Astrocyte (in vitro differentiated cells and primary cell): ENCODE measurements at places on chromosomes 7 and 10. TPM values are rescaled to one million over a fixed set of nuclear protein-coding genes. Genes with fewer than 3 reads are reported as not detected.

The NPTX2 gene
- 2.4 and 4.2 TPM in 2 replicates for total RNA-seq

- H3K27ac ChIP-seq, result no peak overlapping the region
- no peak overlapping the region for H3K4me3 ChIP-seq
- no peaks in the 10 kb centered on the region for H3K27me3 ChIP-seq
- no peaks in the 10 kb centered on the region for H3K36me3 ChIP-seq
- no peak for DNase-seq
Observed at GRCh38 chr7:158030071-158030470, 557.6 kb downstream of the PTPRN2 start.

The ADAMTS14 gene
- total RNA-seq, result 19.4 and 30.2 TPM in 2 replicates

- no peak overlapping the region for H3K4me3 ChIP-seq
- H3K4me1 ChIP-seq, result no peaks in the 10 kb centered on the region
- peaks cover 5% of the 10 kb centered on the region for H3K27me3 ChIP-seq
Observed at GRCh38 chr10:33746836-33747268, 412.4 kb upstream of the NRP1 start.

DNA sequence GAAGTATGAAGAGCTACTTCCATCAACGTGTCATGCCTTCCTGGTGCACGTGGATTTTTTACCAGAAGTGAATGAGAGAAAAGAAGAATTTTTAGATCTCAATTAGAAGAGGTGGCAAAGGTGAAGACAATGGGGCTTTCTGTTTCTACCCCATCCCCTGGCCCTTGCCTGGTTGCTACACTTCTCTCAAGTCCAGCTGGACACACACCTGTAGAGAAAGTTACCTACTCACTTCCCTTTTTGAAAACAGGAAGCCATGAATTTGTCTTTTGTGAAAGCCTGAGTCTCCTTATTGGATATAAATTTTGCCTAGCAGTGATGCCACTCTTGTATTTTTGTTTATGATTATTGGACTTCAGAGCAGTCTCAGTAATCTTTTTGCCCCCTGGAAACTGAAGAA, 142.9 kb upstream of the AKR1E2 start:
- no peak overlapping the region for H3K4me3 ChIP-seq
- H3K4me1 ChIP-seq, result peaks cover 30% of the 10 kb centered on the region
- no peaks in the 10 kb centered on the region for H3K36me3 ChIP-seq
- H3K27me3 ChIP-seq, result no peaks in the 10 kb centered on the region
- DNase-seq, result no peak

The TEX36 gene
- total RNA-seq, result not detected in 2 replicates

The PIK3CG gene
- 0.10 and 0.82 TPM in 2 replicates for total RNA-seq

GRCh38 chr10:12358863-12359564, 9.7 kb downstream of the CAMK1D start:
- DNase-seq, result no peak
- H3K27me3 ChIP-seq, result no peaks in the 10 kb centered on the region
- no peak overlapping the region for H3K4me3 ChIP-seq
- peaks cover 6% of the 10 kb centered on the region for H3K4me1 ChIP-seq
- H3K36me3 ChIP-seq, result no peaks in the 10 kb centered on the region

DNA sequence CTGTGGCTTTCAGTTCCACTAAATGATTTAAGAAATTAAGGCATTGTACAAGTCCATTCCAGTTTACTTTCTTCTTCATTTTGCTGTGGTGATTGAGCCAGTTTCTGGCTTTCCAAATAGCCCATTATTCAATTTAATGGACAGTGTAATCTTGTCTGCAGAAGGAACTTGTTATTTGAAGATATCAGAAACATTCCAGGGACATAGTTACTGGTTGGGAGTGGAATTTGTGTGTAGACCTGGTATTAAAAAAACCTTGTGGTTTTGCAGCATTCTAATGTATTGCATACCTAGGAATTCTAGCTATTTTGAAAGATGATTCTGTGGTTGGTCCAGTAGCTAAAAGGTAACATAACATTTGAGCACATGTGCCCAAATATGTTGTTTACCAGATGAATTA, 72.2 kb downstream of the MCU start:
- peak overlapping the region; percentile 49 for H3K27ac ChIP-seq
- DNase-seq, result peak; percentile 97
- H3K36me3 ChIP-seq, result no peaks in the 10 kb centered on the region
- no peak overlapping the region for H3K4me3 ChIP-seq
- H3K27me3 ChIP-seq, result no peaks in the 10 kb centered on the region

- H3K36me3 ChIP-seq, result peaks cover 7% of the 10 kb centered on the region
- H3K4me1 ChIP-seq, result peaks cover 14% of the 10 kb centered on the region
- H3K4me3 ChIP-seq, result peak overlapping the region; percentile 34
- no peaks in the 10 kb centered on the region for H3K27me3 ChIP-seq
- DNase-seq, result peak; percentile 94
Observed at GRCh38 chr10:77970869-77971803, 44.6 kb upstream of the DLG5 start.

The LEP gene
- not detected in 2 replicates for total RNA-seq

The PVRIG gene
- total RNA-seq, result not detected in 2 replicates

The NUDT1 gene
- total RNA-seq, result 10.2 and 12.0 TPM in 2 replicates

The FZD1 gene
- 5.4 and 6.8 TPM in 2 replicates for total RNA-seq

DNA sequence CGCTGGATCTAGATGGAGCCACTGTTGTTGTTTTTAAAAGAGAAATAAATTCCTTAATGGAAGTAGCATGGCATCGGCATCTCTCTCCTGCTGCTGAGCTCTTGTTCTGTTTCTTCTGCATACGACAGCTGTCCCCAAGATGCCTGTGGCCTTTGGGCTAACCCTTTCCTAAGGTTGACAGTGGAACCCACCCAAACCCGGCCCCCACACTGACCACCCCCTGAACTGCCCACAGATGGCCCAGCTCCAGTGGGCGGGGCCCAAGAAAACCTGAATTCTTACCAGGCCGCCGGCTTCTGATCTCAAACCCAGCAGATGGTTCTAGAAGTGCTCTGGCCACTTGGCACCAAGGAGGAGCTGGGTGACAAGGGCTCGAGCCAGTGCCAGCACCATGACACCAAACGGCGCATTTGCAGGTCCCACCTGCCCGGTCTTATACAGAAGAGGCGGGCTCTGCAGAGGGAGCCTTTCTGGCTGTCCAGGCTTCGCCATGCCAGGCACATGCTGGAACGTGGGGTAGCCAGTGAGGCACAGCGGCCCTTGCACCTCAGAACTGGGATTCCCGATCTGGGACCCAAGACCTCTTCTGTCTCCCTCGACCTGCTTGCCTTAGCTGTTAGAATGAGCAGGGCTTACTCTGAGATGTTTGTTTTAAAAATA, 82.7 kb downstream of the RGS10 start:
- no peak overlapping the region for H3K4me3 ChIP-seq
- H3K27ac ChIP-seq, result no peak overlapping the region
- H3K36me3 ChIP-seq, result no peaks in the 10 kb centered on the region
- no peaks in the 10 kb centered on the region for H3K27me3 ChIP-seq
- DNase-seq, result no peak

The SYT15 gene
- 1.2 and 1.4 TPM in 2 replicates for total RNA-seq

DNA sequence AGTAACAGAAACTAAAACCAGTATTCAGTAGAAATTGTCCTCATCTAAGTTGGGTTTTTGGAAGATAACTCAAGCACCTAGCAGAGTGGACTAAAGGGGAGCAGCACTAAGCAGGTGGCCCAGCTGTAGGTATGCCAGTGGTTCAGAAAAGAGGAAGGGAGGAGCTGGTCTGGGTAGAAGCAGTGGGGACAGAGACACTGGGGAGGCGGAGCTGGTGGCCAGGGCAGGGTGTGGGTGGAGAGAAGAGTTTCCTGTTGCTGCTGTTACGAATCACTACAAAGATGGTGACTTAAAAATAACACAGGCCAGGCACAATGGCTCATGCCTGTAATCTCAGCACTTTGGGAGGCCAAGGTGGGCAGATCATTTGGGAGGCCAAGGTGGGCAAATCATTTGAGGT, 136.2 kb downstream of the WDR11 start:
- no peak overlapping the region for H3K27ac ChIP-seq
- no peak for DNase-seq
- H3K36me3 ChIP-seq, result no peaks in the 10 kb centered on the region

DNA sequence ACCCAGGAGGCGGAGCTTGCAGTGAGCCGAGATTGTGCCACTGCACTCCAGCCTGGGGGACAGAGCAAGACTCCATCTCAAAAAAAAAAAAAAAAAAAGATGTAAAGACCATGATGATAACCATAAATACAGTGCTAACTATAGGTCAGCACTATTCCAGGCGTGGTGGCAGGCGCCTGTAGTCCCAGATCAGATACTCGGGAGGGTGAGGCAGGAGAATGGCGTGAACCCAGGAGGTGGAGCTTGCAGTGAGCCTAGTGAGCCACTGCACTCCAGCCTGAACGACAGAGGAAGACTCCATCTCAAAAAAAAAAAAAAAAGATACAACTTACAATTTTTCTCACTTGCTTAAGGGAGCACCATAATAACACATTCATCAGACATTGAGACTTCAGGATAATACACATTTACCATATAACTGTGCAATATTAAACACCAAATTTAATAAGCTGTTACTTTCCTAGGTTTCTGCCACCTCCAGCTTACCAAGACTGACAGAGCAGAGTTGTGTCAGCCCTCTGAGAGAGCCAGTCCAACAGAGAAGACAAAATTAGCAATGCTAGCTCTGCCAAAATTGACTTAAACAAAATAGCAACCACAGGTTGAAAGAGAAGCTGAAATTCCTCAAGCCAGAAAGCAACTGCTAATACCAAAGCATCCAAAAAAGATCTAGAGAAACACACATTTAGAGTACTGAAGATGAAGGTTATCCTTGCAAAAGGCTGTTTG, 8.2 kb downstream of the DNA2 start:
- H3K27me3 ChIP-seq, result no peaks in the 10 kb centered on the region
- H3K36me3 ChIP-seq, result peaks cover 18% of the 10 kb centered on the region
- DNase-seq, result no peak
- H3K4me1 ChIP-seq, result no peaks in the 10 kb centered on the region
- no peak overlapping the region for H3K27ac ChIP-seq
- H3K4me3 ChIP-seq, result no peak overlapping the region
